Small intestine (tissue), 16 donors: ENCODE measurements at places on chromosomes 16 and 17. TPM values are rescaled to one million over a fixed set of nuclear protein-coding genes. Genes with fewer than 3 reads are reported as not detected.

- no peak for DNase-seq
Observed at GRCh38 chr16:57610611-57611010, 17.8 kb upstream of the ADGRG1 start.

GRCh38 chr17:73855720-73856333, 211.6 kb upstream of the SDK2 start:
- DNase-seq: no peak

FN3K gene
- 261 TPM for polyA plus RNA-seq

PRSS36 gene
- 12.2 TPM for polyA plus RNA-seq

SPATA20 gene
- 7.0 TPM for polyA plus RNA-seq
